ENCODE measurements at places on chromosomes 7 and 10.

GRCh38 chr10:110881905-110882304, 10.2 kb downstream of the PDCD4 start:
- no peak for DNase-seq

GRCh38 chr7:98365863-98366561, 34.9 kb downstream of the BAIAP2L1 start:
- no peak for DNase-seq

DNA sequence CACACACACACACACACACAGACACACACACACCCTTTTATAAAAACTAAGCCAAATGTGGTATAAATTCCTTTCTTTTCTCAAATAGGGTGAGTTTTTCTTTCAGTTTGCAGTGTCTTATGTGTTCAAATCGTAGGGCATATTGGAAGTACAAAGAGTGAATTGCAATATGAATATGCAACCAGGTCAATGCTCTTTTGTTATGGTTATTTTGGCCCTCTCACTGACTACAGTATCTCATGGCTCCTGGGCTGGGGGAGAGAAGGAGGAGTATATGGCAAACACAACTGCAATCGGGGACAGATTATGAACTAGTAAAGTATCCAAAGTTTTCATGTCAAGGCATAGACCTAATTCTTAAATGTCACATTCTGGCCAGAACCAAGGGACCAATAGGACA, 301.9 kb downstream of the PLXDC2 start:
- no peak for DNase-seq

DNA sequence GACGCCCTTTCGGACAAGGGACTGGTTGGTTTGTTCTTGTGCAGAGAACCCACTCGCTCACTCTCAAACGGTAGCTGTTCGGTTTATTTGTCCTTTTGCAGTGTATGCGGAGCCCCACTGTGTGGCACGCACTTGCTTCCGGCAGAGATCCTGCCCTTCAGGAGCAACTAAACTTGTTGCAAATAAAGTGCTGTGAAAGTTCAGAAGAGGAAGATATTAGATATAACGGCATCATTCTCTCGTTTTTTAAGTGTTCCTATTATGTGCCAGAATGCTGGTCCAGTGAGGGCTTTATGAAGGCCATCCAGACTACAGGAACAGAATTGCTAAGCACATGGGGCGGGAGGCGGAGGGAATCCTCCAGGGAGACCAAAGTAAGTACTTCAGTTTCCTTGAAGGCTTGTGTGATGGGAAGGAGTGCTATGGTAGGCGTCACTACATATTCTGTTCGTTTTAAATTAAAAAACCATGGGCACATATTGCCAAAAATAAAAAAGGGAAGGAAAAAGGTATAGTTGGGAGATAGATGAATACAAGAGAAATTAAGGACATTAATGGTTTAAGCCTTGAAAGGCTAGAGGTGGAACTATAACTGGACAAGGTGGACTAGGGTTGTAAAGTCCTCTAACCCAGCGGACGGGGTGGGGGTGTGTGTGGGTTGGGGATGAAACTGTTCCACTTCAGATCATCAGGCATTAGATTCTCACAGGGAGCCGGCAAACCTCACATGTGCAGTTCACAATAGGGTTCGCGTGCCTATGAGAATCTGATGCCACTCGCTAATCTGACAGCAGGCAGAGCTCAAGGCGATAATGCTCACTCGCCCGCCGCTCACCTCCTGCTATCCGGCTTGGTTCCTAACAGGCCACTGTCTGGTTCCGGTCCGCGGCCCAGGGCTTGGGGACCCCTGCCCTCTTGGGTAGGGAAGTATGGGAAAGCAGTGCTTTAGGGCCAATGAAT, 704 bp upstream of the ERLIN1 start:
- no peak for DNase-seq

- no peak for DNase-seq
Measured at GRCh38 chr10:93710333-93710909, 8.0 kb upstream of the FRA10AC1 start.

DNA sequence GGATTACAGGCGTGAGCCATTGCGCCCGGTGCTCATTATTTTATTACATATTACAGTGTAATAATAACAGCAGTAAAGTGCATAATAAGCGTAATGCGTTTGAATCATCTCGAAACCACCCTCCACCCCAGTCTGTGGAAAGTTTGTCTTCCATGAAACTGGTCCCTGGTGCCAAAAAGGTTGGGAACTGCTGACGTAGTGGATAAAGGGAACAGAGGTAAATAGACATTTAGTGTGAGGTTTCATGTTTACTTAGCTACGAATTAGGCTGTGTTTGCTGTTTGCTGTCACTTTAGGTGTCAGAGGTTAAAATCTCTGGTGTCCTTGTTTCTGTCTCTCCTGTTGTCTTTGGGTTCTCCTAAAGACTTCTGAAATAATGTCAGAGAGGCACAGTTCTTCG, 60.3 kb upstream of the SLC39A12 start:
- no peak for DNase-seq

DNA sequence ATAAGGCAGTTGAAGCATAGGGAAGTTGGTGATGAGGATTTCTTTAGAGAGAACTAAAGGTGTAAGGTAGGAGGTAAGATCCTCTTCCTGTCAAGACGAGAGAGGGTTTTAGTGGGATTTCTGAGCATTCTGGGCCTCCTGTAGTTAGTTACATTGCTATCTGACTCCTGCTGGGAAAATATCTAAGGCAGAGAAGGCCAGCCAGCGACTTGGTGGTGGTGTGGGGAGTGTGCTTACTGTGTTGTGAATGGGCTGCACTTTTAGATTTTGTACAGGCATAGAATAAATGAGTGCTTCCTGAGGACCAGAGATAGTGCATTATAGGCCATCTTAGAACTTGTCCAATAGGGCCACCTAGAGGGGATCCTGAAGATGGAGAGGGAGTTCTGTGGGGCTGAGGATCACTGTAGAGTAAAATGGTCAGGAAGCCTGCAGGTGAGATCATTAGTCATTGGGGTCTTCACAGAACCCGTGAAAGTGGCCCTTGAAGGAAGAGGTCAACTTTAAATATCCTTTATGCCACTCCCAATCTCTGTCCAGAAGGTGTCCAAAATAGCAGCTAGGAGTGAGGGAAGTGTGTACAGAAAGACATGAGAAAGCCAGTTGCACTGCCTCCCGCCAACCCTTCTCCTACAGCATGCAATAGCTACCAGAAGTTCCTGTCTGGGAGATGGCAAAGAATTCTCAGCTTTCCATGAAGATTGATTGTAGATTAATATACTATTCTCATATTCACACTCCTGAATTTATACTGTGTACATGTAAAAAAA, 266.6 kb downstream of the POLR1F start:
- no peak for DNase-seq

GRCh38 chr10:3486346-3487065, 298.5 kb downstream of the KLF6 start:
- no peak for DNase-seq

All from hippocampal formation (tissue), 2 donors.